Mesenteric fat pad (tissue), 1 donor: ENCODE measurements at places on chromosomes 3 and 15. TPM values are rescaled to one million over a fixed set of nuclear protein-coding genes. Genes with fewer than 3 reads are reported as not detected.

Gene DPPA4
- not detected for total RNA-seq

Gene FBXW12
- total RNA-seq = not detected

Gene LIPH
- 0.48 TPM for total RNA-seq

GRCh38 chr15:34722439-34722836 lies 32.4 kb downstream of the GJD2 start:
- no peak for DNase-seq

- DNase-seq = no peak
Observed at GRCh38 chr15:44265757-44266156, 22.8 kb upstream of the GOLM2 start.

DNA sequence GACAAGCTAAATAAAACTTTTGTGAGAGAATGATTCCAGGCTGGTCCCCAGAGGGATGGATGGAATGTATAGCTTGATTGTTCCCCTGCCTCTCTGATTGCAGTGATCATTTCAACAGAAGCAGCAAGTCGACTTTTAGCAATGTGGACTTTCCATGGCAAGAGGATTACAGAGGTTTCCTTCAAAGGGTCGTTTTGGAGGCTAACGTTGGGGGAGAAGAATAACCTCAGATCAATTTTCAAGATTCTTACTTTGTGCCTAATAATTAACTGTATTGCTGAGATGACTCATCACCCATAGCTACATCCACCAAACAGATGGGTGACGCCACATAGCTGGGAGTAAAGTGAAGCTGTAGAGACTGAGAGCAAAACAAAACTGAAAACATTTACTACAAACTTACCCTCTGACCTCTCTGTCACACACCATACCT lies 79.9 kb downstream of the GTPBP8 start:
- no peak for DNase-seq

GRCh38 chr15:65396283-65396964 lies 18.6 kb upstream of the IGDCC3 start:
- DNase-seq = no peak
